Right kidney (tissue), 9 donors: ENCODE measurements at places on chromosomes 4 and X.

GRCh38 chr4:38319456-38320342 lies 344.3 kb upstream of the KLF3 start:
- peak; percentile 83 for DNase-seq

GRCh38 chrX:11352296-11352741 lies 59.1 kb downstream of the AMELX start:
- DNase-seq: no peak

- DNase-seq: no peak
Measured at GRCh38 chr4:83212041-83212851, 72.4 kb downstream of the COQ2 start.

DNA sequence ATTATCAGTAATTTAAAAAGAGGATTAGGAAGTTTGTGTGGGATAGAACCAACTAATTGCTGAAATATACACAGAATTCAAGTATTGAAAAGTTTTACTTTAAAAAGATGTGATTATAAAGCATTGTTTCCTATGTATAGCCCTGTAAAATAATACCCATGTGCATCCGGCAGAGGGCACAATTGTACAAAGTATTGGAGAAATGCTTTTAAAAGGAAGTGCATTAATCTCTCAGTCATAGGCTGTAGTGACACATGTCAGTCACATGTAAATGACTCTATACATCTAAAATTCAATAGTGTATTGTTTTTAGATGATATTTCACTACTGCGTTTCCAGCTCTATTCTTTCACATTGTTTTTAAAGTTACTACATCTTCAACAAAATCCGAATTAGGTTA lies 9.7 kb upstream of the GEMIN8 start:
- no peak for DNase-seq

DNA sequence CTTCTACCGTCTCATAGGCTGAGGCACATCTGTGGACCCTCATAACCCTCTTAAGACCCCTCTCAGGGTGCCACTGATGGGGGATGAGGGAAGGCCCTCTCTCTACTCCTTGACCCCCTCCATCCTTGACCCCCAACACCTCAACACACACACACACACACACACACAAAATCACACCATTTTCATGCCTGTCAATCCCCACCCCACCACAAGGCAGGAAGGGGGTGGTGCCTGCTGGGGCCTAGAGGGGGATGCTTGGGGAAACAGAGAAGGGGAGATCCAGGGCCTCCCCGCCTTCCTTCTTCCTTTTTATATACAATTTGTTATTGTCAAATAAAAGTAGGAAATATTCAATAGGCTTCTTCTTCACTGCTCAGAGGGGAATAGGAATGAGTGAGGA lies 1.2 kb upstream of the EBP start:
- no peak for DNase-seq

- peak; percentile 8 for DNase-seq
Measured at GRCh38 chr4:180449395-180449956, 1793.7 kb upstream of the TENM3 start.

GRCh38 chr4:114021451-114021850 lies 42.0 kb upstream of the ARSJ start:
- DNase-seq: no peak

GRCh38 chrX:27336466-27337091 lies 126.6 kb downstream of the PPP4R3C start:
- DNase-seq: no peak

GRCh38 chr4:6444582-6444981 lies 27.8 kb downstream of the PPP2R2C start:
- no peak for DNase-seq

GRCh38 chr4:185803022-185803421 lies 9.0 kb downstream of the SORBS2 start:
- no peak for DNase-seq

DNA sequence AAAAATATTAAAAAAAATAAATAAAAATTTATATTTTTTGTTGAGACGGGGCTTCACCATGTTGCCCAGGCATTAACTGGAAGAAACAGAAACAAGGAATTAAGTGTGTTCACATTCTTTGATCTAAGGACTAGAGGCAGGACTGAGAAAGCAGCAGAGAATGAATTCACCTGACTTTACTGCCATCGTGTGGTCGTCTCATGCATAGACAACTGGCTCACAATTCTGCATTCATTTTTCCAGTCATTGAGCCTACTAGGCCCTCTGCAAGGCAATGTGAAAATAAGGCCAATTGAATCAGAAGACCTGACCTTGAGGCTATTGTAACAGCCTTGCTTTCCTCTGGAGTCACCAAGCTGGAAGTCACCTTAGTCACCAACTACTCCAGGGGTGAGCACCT lies 37.4 kb downstream of the LHFPL1 start:
- DNase-seq: peak; percentile 17

DNA sequence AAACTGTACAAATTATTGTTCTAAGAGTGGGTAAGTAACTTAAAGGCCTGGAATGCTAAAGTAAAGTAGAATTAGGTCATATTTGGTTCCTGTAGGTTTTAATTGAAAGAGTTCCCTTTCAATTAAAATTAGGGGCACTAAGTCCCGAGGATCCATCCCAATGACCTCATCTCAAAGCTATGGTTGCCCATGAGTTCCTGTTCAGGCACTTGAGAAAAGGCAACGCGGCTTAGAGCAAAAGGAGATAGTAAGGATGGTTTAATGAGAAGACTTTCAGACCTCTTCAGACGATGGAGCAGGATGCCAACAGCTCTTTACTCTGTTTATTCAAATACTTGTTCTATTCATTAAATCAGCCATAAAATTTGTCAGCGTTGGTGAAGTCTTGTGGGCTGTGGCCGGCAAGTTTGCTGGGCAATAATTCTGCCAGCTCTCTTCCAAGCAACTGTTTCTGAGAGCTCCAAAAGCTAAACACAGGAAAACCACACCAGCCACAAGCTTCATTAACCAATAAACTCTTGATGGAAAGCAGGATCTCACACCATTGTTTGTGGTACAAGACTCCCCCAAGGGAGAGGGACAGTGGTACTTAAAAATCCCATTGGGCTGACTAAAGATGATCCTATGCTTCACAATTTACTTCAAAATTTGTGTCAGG lies 167.4 kb downstream of the COL4A6 start:
- DNase-seq: no peak

DNA sequence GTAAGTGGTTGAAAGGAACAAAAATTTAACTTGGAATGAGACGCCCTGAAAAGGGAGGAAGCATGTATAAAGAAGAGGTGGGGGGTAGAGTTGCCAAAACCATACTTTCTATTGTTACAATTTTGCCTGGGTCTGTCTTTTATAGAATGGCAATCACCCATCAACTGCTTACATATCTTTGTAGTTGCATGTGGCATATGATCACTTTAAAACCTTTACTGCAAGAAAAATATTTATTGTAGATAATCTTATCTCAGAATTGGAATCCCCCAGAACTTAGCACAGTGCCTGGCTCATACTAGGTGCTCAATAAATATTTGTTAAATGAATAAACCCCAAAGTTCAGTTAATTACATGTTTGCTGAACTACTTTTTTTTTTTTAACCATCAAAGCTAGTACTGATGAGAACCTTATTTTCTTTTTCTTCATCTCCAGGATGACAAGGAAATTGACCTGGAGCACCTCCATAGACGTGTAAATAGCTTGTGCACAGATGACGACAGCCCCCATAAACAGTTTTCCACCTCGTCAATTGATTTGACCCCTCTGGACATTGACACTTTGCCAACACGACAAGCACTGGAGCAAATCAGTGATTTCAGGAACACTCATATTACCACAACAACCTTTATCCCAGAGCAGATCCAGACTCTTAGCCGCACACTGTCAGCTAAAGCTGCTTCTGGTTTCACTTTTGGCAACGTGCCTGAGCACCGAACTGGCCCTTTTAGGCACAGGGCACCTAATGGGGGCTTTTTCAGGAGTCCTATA lies 56.7 kb upstream of the ATOH1 start:
- DNase-seq: no peak

DNA sequence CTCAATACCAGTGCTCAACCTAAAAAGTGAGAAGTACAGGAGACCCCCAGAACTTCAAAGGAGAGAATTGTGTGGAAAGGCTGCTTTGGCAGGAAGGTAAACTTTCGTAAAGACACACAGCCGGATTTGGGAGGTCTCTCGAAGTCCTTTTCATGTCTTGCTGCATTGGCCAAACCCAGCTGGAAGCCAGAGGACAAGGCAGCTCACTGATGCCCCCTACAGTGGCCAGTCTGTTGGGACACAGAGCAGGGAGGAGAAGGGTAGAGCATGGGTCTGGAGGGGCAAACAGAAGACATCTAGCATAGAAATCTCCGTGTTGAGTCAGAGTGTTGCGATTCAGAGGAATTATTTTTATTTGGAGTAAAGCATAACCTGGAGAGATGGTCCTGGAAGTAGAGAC lies 198.9 kb downstream of the ANK2 start:
- DNase-seq: no peak

DNA sequence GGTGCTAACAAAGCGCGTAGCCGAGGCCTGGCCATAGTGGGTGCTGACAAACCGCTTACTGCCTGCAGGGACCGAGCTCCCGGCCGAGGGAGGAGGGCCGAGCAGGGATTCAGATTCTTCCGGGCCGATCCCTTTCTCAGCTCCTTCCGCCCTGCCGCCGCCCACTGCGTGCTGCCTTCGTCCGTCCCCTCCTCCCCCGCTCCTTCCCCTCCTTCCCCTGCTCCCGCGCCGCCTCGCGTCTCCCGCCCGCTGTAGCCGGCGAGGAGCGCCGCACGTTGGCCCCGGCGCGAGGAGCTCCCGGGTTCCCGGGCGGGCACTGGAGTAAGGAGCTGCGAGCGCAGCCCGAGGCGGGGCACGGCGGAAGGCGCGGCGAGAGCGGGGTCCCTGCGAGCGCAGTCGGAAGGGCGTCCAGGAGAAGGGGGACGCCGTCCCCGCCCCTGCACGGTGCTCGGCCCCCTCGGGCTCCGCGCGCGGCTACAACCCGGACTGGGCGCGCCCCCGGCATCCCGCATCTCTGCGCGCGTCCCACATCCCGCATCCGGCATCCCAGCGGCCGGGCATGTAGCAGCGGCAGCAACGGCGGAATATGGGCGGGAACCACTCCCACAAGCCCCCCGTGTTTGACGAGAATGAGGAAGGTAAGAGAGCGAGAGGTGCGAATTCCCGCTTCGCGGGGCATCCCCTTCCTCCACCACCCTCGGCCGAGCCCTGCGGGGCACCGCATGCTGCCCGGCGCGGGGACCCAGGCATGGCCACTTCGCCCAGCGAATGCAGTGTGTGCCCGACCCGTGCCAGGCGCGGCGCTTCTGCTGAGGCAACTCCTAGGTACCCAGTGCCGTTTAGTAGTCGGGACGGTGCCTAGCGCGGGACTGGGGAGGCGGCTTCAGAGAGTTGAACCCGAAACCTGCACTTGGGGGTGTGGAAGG lies at the start of gene STK32B:
STK32B (plus strand) TSS at position 203 of the 926 bp plus-strand sequence.
- peak; percentile 65 for DNase-seq

GRCh38 chrX:45322820-45323219 lies 122.1 kb upstream of the DIPK2B start:
- no peak for DNase-seq

DNA sequence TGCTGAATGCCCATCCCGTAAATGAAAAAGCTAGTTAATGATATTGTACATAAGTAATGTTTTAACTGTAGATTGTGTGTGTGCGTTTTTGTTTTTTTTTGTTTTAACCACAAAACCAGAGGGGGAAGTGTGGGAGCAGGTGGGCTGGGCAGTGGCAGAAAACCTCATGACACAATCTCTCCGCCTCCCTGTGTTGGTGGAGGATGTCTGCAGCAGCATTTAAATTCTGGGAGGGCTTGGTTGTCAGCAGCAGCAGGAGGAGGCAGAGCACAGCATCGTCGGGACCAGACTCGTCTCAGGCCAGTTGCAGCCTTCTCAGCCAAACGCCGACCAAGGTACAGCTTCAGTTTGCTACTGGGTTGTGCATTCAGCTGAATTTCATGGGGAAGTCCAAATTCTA lies at the start of gene SPP1:
SPP1 (plus strand) TSS at position 249 of the 400 bp plus-strand sequence. CDS start 1,182 bp downstream, outside the sequence.
- no peak for DNase-seq

DNA sequence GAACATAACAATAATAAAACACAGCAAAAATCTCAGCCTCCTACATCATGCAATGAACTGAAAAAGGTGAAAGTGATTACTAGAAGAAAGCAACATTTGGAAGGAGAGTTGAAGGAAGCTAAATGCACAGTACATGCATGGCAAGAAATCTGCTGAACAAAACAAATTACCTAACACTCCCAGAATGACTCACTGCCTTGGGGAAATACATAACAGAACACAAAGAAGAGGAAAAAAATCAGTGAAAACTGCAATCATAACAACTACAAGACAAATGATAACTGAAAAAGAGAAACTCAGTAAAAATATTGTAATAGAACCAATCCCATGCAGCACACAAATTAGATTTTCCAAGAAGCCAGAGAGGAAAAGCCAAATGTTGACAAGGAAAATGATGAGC lies 1513.2 kb downstream of the ARAP2 start:
- no peak for DNase-seq

- no peak for DNase-seq
Measured at GRCh38 chrX:130555341-130555740, 153.6 kb downstream of the RBMX2 start.

DNA sequence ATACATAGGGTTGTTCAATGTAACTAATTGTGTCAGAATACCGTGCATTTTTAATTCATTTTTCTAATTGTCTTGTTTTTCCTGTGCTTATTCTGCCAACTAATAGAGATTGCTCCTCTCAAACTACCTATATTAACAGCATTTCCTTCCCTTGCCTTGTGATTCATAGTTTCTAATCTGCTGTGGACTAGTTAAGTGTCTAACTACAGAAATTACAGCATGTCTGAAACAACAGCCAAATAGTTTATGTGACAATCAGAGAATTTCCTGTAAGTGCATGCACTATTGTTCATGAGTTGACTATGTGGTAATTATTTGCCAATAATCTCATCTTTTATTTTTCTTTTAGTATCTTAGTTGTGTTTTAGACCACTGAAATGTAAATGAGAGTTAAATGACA lies 4.1 kb upstream of the SEC24B start:
- no peak for DNase-seq

- no peak for DNase-seq
Measured at GRCh38 chrX:112819008-112819640, 21.5 kb downstream of the AMOT start.

DNA sequence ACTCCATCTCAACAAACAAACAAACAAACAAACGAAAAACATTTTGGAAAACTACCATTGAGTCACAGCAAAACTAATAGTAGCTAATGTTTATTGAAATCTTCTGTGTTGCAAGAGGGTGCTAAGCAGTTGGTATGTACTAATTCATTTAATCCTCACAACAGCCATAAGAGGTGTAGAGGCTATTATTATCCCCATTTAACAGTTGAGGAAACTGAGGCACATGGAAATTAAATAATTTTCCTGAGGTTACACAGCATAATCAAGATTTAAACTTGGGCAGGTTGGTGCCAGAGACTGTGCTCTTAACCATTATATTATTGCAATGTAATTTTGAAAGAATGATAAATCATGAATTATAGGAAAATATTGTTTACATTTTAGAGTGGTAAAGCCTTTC lies 17.5 kb upstream of the RHOH start:
- DNase-seq: no peak

GRCh38 chr4:110107866-110108265 lies 90.5 kb downstream of the ELOVL6 start:
- DNase-seq: no peak

GRCh38 chr4:86556791-86557415 lies 37.2 kb upstream of the PTPN13 start:
- no peak for DNase-seq

GRCh38 chr4:38097818-38098217 lies 137.6 kb downstream of the PTTG2 start:
- DNase-seq: no peak

- DNase-seq: peak; percentile 15
Measured at GRCh38 chr4:72701987-72702819, 133.2 kb upstream of the ADAMTS3 start.

GRCh38 chr4:78939667-78940008 lies 400 bp upstream of the PAQR3 start:
- no peak for DNase-seq
